ENCODE measurements at places on chromosomes 1 and 21.

GRCh38 chr1:158414651-158415345, 11.2 kb downstream of the OR10K2 start:
- no peak for DNase-seq

DNA sequence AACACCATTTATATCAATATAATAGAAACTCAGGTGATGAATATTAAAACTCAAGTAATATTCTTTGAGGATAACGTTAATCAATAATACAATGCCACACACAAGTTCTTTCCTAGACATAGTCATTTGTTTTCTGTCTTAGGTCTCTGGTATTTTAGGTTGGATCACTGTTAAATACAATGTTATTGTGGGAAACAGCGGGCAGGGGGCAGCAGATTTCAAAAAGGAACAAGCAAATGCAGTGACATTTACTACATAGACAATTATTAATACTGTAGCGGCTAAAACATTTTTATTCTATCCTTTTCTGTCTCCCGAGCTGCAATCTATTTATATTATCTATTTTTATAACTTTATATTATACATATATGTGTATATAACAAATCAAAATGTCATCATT, 186.4 kb upstream of the ZNHIT6 start:
- peak; percentile 61 for DNase-seq

- no peak for DNase-seq
These were observed 2.3 kb upstream of the GIPC2 start for GRCh38 chr1:78043436-78043835.

GRCh38 chr1:57894315-57894714, 470.5 kb upstream of the DAB1 start:
- DNase-seq: no peak

- no peak for DNase-seq
These were observed 135.1 kb downstream of the RPS6KC1 start for GRCh38 chr1:213186168-213186567.

DNA sequence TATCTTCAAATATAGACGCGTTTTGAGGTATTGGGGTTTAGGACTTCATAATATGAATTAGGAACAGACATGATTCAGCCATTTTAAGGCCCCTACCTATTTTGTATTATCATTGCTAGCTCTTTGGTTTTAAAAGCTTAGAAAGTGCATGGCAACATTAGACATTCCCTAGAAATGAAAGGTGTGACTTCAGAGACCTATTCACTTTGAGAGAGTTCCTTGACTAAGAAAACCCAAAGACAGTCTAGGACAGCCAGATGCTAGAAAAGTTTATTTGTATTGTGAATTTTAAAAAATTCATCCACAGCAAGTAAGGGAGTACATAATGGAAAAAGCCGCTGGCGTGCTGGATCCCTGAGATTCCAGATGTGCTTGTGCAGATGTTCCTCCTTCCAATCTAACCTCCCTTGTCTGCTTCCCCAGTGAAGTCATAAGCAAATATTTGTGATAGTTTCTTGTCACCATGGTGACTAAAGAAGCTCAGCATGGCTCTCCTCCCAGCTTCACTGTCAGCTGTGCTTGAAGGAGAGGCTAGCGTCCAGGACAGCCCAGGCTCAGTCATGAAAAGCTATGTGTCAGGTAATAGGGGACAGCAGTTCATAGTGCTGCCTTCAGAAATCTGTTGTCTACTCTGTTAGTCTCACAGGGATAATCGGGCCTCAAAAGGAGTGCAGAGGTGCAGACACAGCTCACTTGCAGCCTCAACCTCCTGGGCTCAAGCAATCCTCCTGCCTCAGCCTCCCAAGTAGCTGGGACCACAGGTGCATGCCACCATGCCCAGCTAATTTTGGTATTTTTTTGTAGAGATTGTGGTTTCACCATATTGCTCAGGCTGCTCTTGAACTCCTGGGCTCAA, 34.8 kb downstream of the KPNA6 start:
- peak; percentile 57 for DNase-seq

- DNase-seq: no peak
These were observed 189.1 kb downstream of the MIS18A start for GRCh38 chr21:32089766-32090165.

GRCh38 chr21:43884012-43884860, 19.2 kb downstream of the AGPAT3 start:
- no peak for DNase-seq

DNA sequence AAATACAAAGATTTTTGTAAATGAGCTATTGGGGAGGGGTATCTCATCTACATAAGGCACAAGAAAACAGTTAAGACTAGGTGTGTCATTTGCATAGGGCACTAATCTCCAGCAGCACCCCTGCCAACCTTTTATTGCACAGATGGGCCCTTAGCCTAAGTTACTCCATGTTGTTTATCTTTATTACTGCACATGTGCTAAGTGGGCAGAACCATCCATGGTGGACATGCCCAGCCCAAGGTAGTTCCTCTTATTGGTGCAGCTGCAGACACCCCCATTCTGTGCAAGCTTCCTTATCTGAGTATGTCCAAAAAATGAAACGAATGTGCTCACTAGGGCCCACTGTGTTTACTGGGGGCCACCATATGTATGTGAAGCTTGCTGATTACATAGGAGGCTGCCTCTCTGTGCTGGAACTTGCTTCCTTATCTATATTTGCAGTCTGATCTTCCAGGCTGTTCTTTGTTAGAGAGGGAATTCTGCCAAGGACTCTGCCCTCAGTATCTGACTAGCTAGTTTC, 77.3 kb upstream of the NEK7 start:
- no peak for DNase-seq

DNA sequence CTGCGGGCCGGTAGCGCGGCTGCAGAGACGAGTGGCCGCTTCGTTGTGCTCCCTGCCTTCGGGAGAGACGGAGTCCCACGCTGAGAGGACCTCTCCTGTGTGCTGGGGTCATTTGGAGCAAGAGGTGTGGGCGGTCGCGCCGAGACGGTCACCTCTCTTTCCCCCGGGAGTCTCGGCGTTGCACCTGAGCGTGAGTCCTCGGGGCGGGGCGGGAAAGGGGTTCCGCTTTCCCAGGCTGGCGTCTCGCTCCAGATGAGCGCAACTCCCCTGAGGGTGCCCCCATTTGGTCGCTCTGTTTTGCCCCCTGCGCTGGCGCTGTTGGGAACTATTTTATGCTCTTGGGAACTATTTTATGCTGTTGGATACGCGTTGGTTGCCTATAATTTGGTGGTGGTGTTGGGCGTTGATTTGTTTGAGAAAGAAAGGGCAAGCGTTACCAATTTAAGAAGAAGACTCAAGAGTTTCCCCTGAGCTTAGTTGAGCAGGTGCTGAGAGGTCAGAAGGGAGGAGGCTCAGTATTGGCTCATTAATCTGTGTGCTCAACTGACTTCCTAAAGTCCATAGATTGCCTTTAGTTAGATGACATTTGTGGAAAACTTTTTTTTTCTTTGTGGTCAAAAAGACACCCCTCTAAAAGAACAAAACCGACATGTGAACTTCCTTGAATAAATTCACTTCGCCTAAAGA, 683 bp downstream of the LRRC8B start:
- DNase-seq: no peak

DNA sequence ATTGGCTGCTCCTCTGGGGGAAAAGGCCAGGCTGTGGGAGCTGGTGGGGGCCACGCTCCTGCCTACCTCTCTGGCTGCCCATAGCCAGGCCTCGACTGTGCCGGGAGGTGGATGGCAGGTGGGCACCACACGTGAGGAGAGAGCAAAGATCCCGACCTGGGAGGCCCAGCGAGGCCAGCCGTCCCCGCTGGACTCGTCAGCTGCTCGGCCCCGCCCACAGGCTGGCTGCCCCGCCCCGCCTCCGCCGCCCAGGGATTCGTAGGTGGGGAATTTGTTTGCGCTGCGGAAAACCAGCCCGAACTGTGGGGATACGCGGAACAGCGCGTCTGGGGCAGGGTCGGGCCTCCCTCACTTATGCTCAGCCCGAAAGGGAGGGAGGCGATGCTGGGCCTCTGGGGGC, 31.7 kb downstream of the TP73 start:
- peak; percentile 25 for DNase-seq

- peak; percentile 15 for DNase-seq
These were observed 48.1 kb downstream of the CDC14A start for GRCh38 chr1:100400404-100400803.

DNA sequence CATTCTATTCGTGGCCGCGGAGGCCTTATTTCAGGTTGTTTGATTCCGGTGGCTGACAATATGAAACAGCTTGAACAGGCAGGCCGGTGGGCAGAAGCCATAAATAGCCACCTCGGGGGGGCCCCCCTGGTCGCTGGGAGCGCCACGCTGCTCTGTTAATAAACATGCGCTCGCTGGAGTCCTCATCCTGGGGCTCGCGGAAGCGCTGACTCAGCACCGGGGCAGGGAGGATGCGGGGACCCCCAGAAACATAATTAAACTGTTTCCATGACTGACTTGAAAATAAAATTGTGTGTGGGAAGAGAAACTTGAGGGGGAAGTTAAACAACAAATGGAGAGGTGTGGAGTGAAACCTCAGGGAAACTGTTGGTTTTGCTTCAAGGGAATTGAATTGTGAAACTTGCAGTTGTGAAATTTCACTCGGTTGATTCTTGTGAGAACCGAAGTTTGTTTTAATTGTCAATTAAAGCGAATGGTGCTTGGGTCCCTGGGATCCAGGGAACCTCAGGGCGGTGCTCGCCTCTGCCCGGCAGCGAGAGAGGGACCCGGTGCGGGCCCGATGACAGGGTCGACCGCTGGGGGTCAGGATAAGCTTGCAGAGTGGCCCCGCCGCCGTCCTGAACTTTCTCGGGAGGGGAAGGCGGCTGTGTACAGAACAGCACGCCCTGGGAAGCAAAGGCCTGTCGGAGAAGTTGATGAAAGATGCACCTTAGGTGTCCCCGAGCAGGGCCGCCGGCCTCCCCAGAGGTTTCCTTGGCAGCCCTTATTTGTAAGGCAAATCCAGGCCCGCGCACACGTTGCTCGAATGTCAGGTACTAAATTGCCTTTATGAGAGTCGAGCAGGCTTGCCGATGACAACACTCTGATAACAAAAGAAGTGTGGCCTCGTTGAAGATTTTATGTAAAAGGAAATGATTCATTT, 176.9 kb upstream of the LMO4 start:
- no peak for DNase-seq

GRCh38 chr1:248753708-248754280, 1.8 kb downstream of the LYPD8 start:
- DNase-seq: no peak

GRCh38 chr1:200888349-200888838, 6.3 kb upstream of the INAVA start:
- DNase-seq: peak; percentile 83

DNA sequence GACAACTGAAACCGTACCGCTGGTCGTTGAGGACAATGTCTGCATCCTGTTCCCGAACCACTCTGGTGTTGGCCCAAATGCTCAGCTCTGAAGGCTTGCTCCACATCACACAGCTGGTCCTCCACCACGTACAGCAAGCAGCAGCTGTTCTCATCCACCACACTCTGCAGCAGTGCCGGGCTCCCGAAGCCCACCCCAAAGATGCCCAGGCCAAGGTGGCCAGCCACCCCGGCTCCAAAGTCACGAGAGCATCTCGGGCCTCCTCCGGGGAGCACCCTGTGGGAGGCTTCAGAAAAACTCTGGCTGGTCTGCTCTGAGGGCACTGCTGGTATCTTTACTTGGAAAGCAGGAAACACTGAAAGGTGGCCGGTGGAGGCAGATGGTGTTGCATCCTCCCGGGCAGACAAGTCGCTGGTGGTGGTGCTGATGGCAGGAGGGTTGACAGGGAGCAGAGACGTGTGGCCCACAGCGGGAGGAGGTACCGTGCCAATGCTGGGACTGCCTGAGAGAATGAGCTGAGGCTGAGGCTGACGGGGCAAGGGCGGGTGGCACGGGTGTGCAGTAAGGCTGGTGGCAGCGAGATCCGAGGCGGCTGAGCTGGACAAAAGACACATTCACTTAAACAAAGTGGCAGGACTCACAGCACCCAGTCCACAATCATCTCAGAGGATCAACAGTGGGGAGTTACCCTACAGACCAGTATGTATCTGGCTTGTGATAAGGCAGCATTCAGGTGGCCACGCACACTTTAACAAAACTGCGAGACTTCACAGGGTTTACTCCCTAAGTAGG, 6.5 kb upstream of the CCDC27 start:
- DNase-seq: no peak

GRCh38 chr1:221356693-221357092, 385.2 kb downstream of the DUSP10 start:
- no peak for DNase-seq

GRCh38 chr1:115330480-115331013, 7.5 kb downstream of the NGF start:
- DNase-seq: peak; percentile 92

GRCh38 chr1:115499253-115499652, 142.5 kb upstream of the VANGL1 start:
- no peak for DNase-seq

GRCh38 chr21:36379251-36379650, 5.9 kb upstream of the CHAF1B start:
- DNase-seq: no peak

- DNase-seq: no peak
These were observed 120.0 kb downstream of the PGBD5 start for GRCh38 chr1:230306169-230306568.

- no peak for DNase-seq
These were observed 91.7 kb downstream of the LIPI start for GRCh38 chr21:14119038-14119437.

DNA sequence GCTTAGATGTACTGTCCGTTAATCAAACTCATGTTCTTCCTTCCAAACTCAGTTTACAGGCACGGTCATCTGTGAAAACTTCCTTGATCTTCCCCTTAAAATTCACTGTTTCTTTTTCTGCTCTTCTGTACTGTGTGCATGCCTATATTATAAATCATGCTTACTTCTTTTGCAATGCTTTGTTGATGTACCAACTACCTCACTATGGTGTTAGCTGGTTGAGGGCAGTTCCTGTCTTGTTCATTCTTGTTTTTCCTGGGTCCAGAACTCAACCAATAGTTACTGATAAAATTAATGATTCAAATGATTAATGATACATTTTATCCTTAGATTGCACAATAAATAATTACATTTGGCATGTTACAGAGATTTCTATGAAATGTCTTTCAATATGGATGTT, 163.8 kb downstream of the CHRM3 start:
- peak; percentile 46 for DNase-seq

DNA sequence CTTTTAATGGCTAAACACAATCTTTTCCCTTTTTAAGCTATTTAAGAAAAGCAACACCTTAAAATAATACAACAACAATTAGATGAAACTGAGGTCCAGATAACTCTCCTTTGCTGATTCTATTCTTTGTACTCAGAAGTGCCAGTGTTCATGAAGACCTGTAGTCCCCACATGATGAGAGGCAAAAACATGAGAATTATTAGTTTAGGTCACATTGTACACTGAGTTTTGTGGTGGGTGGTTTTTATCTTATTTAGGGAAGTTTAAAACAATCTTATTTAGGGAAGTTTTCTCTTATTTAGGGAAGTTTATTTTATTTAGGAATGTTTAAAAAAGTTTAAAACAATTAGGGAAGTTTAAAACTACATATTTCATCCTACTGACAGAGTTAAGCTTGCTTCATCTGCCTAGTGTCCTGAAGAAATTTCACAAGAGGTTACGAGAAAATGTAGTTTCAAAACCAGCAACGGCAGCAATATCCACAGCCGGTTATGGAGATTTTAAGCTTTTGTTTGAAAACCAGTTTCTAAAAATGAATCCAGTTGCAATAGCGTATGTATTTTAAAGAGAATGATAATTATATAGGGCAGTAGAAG, 7.8 kb upstream of the OR14I1 start:
- DNase-seq: no peak

- DNase-seq: peak; percentile 81
These were observed 953 bp upstream of the BRWD1 start for GRCh38 chr21:39314143-39315027.

- DNase-seq: peak; percentile 44
These were observed 118.5 kb downstream of the ITSN1 start for GRCh38 chr21:33760641-33761440.

GRCh38 chr1:211258756-211259637, at the start of gene RCOR3:
Gene RCOR3 (plus strand): TSS chr1:211259366. CDS start chr1:211259561, 195 bp downstream.
- DNase-seq: peak; percentile 93
